ENCODE measurements at places on chromosomes 7 and 10.

DNA sequence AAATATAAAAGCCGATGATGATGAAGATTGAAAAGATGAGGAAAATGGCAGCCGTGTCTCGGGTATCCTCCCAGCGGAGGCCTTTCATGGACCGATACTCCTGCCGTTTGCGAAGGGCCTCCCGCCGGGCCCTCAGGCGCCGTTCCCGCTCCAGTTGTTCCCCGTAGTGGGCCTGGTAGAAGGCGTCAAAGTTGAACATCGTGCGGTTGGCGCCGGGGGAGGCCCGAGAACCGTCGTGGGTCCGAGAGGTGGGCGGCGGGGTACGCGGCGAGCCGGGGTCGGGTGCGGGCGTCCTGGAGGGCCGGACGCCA is 553 bp downstream of the DNAJC30 start:
- DNase-seq, result no peak

- peak; percentile 27 for DNase-seq
Observed at GRCh38 chr7:74174606-74175082, 488 bp downstream of the EIF4H start.

GRCh38 chr7:95960706-95961244 is 188.4 kb downstream of the DYNC1I1 start:
- no peak for DNase-seq

DNA sequence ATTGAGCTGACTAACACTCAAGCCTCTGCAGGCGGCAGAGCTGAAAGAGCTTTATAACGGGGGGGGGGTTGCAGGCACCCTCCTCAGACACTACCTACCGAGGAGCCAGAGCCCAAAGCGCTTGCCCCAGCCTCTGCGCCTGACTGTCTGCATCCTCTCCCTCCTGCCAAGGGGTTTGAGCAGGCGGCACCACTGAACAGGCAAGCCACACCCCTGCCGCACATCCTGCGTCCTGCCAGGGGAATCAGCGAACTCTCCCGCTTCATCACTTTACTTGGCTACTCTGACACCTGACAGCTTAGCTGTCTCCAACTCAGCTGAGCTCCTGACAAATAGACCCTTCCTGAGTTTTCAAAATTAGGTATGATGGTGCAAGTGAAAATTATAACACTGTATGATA is 432.6 kb upstream of the ANKRD30A start:
- no peak for DNase-seq

DNA sequence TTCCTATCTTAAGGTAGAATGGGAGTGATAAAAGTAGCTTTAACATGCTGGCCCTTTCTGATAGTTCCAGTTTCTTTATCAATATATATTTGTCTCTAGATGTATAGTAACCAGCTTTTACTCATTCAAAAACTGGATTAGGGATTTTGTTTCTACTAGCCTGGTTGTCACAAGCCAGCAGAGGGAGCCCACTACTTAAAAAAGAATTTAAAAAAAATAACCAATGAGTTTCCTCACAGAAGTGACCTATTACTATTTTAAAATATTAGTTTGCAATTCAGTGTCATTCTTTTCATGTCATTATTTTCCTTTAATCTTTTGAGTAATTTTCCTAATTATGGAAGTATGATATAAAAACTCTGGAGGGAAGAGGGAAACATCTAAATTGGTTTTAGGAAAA is 142.1 kb downstream of the PHTF2 start:
- DNase-seq, result no peak

- DNase-seq, result no peak
Observed at GRCh38 chr10:124652701-124653100, 91.5 kb downstream of the FAM53B start.

DNA sequence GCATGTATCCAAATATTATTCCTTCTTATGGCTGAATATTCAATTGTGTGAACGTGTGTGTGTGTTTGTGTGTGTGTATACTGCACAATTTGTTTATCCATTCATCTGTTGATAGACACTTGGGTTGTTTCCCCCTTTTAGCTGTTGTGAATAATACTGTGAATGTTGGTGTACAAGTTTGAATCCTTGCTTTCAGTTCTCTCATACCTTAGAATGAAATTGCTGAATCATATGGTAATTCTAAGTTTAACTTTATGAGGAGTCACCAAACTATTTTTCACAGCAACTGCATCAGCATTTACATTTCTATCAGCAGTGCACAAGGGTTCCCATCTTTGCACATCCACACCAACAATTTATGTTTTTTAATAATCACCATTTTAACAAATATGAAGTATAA is 86.9 kb upstream of the GATAD1 start:
- no peak for DNase-seq

GRCh38 chr10:130774871-130775270 is 536.6 kb downstream of the TCERG1L start:
- DNase-seq, result no peak

DNA sequence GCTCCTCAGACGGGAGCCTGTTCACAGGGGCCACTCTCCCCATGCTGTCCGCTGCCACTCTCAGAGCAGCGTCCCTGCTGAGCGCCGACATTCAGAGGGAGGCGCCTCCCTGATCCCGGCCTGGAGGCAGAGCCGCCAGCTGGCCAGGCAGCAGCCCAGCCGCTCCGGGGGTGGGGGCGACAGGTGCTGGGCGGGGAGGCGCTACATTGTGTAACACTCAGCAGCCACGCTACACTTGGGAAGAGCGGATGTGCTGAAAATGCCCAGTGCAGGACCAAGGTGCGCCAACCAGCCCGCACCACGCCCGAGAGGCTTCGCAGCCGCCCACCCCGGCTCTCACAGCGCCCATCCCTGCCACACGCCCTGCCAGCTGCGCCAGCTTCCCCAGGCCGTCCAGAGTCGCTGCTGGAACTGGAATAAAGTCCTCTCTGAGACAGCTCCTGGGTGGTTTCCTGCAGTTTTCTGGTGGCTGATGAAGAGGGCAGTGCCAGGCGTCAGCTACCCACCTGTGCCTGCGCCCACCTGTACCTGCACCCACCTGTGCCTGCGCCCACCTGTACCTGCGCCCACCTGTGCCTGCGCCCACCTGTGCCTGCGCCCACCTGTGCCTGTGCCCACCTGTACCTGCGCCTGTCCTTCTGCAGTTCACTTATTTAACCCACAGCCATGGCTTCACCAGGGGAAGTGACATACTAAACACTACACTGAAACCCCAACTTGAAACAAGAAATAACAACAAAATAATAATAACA is 25.7 kb downstream of the STK32C start:
- DNase-seq, result no peak

- DNase-seq, result no peak
Observed at GRCh38 chr10:33760056-33760943, 425.8 kb upstream of the NRP1 start.

DNA sequence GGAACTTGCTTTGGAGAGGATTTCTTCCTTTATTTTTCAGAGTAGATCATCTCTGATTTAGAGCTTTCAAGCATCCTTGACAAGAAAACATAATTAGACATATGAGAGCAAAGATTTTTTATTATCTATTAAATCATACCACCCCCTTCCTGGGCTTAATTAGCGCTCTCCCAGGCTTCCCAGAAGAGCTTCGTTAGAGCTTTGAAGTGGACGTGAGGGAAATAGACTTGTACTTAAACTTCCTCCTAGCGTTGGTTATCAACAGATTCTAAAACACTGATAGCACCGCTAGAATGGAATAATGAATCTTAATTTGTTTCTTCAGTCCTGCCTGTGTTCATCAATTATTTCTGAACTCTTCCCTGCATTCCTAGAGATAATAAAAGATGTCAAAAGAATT is 173.9 kb upstream of the STK17A start:
- DNase-seq, result no peak

- no peak for DNase-seq
Observed at GRCh38 chr7:125425506-125425905, 495.9 kb upstream of the POT1 start.

DNA sequence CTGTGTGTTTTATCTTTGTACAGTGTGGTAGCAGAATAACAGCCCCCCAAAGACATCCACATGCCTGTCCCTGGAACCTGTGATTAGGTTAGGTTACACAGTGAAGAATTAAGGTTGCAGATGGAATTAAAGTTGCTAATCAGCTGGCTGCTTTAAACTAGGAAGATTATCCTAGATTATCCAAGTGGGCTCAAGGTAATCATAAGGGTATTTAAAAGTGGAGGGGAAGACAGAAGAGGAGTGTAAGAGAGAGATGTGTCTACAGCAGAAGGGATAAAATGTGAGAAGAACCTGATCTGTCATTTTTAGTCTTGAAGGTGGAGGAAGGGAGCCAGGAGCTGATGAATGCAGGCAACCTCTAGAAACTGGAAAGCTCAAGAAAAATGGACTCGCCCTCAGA is 117.6 kb downstream of the ARHGAP22 start:
- DNase-seq, result no peak

DNA sequence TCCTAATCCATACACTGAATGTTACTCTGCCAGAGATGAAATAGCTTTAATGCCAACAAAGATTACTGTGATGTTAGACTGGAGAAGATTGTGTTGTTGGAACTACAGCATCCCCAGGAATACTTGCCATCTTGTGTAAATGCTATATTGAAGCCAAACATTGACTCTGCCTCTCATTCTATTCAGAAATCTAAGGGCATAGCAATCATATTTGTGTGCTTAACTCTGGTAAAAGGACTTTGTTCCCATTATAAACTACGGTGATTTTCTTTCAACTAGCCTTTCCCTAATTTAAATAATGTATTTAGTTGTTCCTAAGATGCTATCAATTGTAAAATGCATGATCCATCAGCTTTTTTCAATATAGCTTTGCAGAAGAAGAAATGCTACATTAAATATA is 498.4 kb upstream of the LRRN3 start:
- no peak for DNase-seq

All from stimulated activated CD4-positive, alpha-beta T cell treated with anti-CD3 and anti-CD28 coated beads, Interleukin-4, amount 100 ng/mL, for 4 hours (primary cell).